ENCODE measurements at places on chromosomes 3 and 15.

GRCh38 chr3:24017305-24017704, 72.2 kb downstream of the NR1D2 start:
- DNase-seq, result no peak

GRCh38 chr3:64224826-64225610, at the start of gene PRICKLE2:
Gene PRICKLE2 (minus strand): TSS chr3:64225466. CDS start chr3:64198927, 26,539 bp downstream.
- no peak for DNase-seq

DNA sequence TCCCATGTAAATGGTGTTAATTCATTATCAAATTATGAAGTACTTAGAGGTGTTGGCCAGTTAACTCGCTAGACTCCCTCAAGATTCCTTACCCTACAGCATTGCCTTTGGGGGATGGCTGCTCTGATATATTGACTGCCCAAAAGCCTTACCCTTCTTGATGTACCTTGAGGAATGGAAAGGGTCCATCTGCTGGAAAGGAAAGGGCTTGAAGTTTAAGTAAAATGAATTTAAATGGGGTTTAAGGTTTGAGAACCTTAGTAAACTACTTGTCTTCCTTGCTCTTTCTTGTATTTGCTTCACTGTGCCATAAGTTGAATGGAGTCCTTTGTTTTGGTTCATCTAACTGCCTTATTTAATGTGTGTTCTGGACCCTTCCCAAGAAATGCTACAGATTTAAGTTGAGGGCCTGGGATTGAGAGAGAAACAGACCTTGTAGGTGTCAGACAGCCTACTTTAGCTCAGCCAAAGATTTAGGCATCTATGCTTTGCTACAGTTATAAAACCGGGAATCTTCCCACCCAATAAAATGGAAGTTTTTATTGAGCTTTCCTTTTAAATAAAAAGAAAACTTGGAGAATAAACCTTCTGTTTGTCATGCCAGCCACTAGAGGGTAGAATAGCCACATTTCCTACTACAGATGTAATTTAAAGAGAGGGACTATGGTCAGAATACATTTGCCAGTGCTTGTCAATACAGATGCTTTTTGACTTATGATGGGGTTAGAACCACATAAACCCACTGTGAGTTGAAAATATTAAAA, 25.3 kb downstream of the CMSS1 start:
- DNase-seq, result no peak

DNA sequence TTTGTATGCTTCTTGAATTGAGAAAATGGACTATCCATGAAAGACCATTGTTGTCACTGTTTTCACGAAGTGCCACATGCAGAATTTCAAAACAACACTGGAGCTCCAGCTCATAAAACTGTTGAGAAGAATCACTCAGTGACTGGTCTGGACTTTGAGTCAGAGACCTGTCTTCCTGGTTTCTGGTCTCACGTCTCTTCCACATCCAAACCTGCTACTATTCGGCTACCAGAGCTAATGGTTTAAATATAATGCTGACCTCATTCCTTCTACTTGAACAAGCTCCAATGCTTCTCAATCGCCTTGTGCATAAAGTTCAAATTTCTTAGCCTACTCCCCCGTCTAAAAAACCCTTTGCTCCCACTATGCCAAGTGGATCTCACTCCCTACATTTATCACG, 227.9 kb upstream of the NR2F2 start:
- DNase-seq, result no peak

DNA sequence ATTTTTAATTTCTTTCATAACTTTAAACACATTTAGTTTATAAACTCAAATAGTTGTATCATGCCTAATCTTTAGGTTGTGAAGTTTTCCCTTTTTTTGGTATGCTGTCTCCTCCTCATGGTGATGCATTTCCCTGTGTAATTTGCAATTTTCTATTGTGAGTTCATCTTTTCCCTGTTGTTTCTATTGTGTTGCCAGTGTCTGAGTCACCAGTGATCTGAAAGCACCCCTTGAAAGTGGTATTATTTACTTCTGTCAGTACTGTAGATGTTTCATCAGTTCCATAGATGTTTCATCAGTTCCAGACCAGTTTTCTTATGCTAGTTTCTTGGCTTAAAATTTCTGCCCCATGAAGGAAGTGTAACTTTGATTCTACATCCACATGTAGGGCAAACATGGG, 80.6 kb downstream of the OXSM start:
- DNase-seq, result no peak

Measured in activated T-helper 2 cell treated with anti-CD3 and anti-CD28 coated beads, Interferon-gamma antibody, Interleukin-2, Interleukin-4, amounts not matched to agents 10 μg/mL and 5 μg/mL and 100 μg/mL, durations not matched to agents 14 hours and 24 hours and 36 hours (primary cell).